ENCODE measurements at places on chromosomes 3 and 15.

DNA sequence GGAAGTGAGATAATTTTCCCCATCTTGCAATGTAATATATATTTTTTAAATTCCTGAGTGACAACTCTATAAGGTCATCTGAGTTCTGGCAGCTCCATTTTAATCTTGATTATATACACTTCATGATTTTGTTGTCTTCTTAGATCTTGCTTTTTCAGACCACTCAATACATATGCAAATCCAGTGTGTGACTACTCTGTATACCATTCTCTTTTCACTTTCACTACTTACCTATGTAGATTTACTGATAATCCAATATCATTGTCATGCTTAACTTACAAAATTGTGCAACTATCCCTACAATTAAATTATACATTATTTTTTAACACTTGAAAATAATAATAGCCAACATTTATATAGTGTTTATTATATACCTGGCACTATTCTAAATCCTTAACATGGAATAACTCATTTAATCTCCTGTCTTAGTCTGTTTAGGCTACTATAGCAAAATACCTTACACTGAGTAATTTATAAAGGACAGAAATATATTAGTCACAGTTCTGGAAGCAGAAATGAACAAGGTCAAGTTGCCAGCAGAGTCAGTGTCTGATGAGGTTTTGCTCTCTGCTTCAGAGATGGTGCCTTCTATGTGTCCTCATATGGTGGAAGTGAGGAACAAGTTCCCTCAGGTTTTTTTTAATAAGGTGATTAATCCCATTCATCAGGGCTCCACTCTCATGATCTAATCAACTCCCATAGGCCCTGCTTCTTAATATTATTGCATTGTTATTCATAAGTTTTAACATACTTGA is 338.5 kb downstream of the TUSC7 start:
- no peak for DNase-seq

GRCh38 chr3:184110316-184110725 is 13.5 kb downstream of the HTR3E start:
- DNase-seq = peak; percentile 81

DNA sequence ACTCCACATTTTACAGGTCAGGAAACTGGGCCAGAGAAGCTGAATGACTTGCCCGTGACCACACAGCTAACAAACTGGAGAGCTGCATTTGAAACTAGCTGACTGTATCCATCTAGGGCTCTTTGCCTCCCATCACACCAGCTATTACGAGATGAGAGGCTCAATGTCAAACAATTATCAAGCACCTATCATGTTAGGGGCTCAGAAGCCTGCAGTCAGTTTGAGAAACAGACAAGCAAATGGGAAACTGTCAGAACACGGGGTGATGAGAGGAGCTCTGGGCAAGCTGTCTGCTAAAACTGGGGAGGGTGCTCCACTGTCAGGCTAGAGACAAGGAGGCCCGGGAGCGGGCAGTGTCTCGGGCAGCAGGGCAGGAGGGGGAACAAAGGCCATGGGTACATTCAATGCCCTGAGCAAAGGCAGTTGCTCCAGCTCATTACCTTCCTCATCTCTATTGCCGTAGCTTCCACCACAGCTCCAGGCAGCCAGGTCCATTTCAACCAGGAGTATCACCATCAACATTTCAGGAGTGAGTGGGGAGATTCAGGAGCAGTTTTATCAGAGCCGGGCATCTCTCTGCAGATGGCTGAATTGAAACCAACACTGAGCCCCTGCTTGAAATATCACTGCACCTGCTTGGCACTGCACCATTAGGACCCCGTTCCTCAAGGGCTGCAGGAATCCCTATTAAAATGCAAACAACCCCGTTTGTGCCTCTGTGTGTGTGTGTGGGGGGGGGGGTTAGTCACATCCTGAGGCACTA is 122.6 kb downstream of the RAB11A start:
- DNase-seq = no peak

- DNase-seq = no peak
Observed at GRCh38 chr3:156834962-156835535, 8.9 kb downstream of the LEKR1 start.

GRCh38 chr3:63279005-63279841 is 1.1 kb downstream of the SYNPR start:
- peak; percentile 4 for DNase-seq

- DNase-seq = no peak
Observed at GRCh38 chr3:127699416-127700300, 26.9 kb downstream of the ABTB1 start.

DNA sequence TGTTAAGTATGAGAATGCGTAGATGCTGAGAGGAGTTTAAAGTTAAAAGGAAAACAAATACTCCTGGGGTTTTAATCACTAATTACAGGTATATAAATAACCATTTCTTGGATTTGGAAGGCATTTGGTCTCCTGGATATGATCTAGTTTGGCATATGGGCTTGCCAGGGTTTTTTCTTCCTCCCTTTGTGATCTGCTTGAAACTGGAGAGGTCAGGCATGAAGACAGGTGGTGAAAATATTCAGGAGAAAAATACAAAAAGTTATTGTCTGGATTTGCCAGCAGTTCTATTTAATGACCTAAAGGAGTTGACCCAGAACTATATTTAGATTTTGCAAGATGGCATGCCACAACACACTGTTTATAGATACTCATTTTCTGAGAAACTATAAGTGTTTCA is 136.3 kb downstream of the DIPK2A start:
- DNase-seq = no peak

DNA sequence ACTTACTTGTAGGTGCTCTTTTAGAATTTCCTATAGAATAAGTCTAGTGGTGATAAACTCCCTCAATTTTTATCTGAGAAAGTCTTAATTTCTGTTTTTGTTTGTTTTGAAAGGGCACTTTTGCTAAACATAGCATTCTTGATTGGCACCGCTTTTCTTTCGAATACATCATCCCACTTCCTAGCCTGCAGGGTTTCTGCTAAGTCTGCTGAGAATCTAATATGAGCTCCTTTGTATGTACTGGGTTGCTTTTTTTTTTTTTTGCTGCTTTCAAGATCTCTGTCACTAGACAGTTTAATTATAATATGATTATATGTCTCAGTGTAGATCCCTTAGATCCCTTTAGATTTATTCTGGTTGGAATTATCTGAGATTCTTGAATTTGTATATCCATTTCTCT is 21.5 kb downstream of the PFN2 start:
- DNase-seq = no peak

GRCh38 chr3:78908236-78908635 is 859.6 kb downstream of the ROBO1 start:
- no peak for DNase-seq

DNA sequence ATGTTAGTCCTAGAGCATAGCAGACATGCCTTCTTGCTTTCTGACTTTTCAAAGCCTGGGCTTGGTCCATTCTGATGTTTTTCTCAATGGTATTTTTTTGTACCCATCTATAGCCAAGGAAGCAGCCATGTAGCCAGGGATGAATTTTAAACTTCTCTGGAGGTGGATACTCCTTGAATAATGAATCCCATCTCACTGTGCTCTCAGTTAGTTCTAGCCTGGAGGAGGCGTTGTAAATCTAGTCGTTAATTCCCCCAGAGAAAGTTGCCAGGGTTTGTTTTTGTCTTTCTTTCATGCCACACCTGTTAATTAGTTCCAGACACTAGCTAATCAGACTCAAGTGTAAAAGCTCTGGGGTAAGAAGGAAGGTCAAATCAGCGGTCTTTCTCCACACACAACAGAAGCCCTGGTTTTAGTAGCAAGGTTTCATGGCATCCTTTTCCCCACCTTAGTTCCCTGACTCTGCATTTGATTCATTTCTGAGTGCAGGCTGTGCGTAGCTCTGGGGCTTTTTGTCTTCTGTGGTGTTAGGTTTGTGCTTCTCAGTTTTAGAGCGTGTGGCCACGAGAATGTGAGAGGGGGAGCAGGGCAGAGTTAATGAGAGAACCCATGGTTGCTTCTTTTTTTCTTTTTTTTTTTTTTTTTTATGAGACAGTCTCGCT is 19.7 kb downstream of the PTPRG start:
- no peak for DNase-seq

DNA sequence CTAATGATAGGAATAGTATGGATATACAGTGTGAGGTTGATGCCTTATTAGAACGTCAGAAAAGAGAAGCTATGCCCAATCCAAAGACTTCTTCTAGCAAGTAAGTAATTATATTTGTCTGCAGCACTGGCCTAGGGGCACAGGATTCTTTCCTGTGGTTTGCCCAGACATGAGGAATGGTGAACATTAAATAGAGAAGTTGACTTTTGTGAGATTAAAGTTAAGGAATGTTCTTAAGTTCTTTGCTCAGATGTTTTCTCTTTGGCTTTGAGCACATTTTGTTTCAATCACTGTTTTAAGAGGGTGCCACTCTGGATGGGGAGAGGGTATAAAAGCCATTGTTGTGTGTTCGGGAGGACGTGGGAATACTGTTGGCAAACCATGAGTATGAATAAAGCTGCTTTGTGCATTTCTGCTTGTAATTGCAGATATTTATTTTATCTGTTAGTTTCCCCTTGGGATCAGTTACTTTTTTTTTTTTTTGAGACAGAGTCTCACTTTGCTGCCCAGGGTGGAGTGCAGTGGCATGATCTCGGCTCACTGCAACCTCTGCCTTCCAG is 8.3 kb downstream of the KIF23 start:
- DNase-seq = no peak

DNA sequence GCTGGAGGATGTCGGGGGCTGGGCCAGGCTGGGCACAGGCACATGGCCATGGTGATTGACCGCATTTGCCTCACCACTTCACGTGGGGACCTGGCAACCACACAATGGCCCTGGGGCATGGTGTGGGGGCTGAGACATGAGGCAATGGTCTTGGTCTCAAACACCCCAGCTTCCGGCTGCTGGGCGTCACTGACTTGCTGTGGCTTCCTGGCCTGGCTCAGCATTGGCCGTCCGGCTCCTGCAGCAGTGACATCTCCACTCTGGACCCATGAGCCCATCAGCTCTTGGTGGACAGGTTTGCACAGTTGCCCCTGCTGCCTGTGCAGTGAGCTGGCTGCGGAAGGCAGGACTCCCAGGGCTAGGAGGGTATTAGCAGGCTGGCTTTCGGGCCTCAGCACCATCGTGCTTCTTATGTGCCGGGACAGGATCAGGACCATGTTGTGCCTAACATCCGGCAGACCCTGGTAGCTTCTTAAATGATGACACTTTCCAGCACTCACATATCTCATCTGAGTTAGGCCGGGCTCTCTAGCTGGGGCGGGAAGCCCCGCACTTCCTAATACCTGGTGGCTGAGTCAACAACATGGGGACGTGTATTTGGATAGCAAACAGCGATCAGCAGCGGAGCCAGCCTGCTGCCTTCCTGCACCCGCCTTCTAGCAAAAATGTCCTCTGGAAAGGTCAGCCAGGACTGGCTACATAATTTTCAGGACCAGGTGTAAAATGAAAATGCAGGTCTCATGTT is 34.1 kb downstream of the ZNF710 start:
- peak; percentile 72 for DNase-seq

GRCh38 chr3:188749010-188749617 is 422.7 kb upstream of the TPRG1 start:
- DNase-seq = peak; percentile 44

DNA sequence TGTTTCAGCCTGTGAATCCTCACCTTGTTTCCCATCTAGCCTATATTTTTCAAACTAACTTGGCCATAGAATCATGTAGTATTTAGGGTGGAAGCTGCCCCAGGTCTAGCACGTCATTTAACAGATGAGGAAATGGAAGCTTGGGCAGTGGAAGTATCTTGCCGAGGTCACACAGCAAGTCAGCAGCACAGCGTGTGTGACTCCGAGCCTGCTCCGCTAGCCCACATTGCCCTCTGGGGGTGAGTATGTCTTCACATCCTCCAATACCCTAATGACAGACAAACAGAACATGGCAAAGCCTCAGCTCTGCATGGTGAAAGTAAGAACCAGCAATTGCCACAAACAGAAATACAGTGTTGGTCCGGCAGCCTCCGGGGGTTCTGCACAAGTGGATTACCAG is 2.2 kb upstream of the CCR5 start:
- DNase-seq = peak; percentile 52

- no peak for DNase-seq
Observed at GRCh38 chr3:171556148-171556547, 95.9 kb upstream of the TNIK start.

DNA sequence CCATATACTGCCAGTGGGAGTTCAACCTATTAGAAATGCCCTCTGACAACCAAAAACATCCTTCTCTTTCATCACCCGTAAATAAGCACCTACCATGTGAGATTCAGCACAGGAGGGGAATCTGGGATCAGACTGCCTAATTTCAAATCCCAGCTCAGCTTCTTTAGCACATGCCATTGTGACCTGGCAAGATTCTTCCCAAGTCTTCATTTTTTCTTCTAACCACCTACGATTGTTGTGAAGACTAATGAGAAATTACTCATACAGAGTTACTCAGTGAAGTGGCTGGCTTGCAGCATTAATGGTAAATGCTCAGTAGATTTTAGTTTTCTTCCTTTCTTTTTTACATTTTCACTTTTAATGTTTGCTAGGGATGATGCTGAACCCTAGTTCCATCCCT is 176.7 kb downstream of the PDZRN3 start:
- DNase-seq = no peak

- DNase-seq = no peak
Observed at GRCh38 chr15:29124581-29125381, 144.8 kb downstream of the NSMCE3 start.
